Right lobe of liver (tissue), 6 donors: ENCODE measurements at places on chromosomes 5 and 9. TPM values are rescaled to one million over a fixed set of nuclear protein-coding genes. Genes with fewer than 3 reads are reported as not detected.

The ESM1 gene
- 0.24 TPM for total RNA-seq

- DNase-seq: no peak
Observed at GRCh38 chr5:134142052-134142451, 27.6 kb downstream of the TCF7 start.

DNA sequence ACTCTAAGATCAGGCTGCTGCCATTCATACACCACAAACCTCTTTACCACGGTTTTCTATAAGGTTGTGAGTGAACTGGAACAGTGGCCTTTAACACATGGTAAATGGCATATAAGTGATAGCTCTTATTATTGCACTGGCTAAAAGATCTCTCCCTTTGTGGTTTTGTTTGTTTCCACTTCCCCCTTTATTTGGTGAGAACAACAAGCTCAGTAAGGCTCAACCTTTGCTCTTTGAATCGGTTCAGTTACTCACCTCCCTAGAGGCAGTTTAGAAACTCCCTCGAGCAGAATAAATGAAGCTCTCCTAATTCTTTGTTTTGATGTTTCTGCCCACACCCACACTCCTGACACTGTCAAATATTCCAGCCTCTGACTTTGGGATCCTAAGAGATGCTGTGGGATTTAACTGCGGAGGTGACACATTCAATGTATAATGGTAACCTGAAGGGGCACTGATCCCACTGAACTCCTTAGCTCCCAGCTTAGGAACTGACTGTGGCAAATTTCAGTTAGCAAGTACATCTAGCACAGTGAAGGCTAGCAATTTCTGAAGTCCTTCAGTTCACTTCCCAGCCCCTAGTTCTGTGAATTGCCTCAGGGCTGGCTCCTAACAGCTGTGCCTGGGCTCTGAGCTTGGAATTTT, 22.5 kb upstream of the RAD23B start:
- DNase-seq: no peak

DNA sequence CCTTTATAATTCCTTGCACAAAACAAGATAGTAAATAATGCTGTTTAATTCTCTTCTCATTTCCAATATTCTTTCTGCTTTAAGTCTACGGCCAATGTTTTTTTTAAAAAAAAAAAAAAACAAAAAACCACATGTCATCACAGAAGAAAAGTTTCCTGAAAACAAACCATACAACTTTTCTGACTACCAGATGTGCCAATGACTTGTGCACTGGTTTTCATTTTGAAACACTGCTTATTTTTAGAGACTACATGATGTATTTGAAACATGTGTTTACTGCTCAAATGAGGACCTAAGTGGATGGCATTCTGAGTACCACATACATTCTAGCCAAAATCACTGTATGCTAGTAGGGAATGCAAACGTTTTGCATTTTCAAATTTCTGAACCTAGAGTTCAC, 167.9 kb downstream of the GLIS3 start:
- DNase-seq: no peak

DNA sequence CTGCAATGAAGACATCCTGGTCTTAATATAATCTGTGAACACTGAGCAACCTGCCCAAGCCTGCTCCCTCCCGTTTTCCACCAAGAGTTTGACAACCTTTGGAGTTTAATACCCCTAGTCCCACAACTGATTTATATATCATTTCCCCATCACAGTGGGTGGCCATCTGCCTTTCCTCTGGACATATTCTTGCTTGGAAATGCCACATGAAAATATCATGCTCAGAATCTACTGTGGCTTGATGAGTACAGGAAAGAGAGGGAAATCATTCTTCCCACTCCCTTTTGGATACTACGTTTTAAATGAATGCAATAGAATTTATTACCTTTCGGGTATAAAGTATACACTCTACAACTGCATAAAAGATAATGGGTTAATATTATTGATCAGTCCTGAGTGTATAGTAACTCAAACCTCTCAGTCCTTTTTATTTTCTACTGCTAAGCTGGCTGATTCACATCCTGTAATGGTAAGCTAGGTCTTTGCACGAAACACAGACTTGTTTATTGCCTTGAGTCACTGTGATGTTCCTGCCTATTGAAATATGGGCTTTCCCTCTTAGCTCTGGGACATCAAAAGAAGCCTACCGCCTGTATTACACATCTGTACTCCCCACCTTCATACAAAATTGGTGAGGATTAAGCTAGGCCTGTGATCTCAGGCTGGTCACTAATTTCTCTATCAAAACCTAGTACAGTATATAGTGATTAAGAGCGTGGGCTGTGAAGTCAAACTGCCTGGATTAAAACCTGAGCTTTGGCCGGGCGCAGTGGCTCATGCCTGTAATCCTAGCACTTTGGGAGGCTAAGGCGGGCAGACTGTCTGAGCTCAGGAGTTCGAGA, 67.6 kb upstream of the NR5A1 start:
- no peak for DNase-seq

DNA sequence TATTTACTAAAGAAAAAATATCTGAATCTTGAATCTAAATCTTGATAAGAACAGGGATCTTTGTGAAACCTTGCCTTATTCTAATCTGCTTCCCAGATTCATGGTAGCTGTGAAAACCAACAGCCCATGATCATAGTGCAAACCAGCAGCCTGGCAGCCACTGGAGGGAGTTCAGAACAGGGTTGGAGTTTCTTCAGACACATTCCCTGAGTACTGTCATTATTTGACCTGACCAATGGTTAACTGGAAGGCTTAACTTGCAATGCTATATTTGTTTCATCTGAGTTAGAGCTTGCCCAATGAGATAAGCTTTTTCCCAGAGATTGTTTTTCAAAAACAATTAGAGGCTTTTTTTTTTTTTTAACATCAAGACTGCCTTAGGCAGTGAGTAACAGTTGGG, 47.8 kb downstream of the LOX start:
- DNase-seq: no peak

DNA sequence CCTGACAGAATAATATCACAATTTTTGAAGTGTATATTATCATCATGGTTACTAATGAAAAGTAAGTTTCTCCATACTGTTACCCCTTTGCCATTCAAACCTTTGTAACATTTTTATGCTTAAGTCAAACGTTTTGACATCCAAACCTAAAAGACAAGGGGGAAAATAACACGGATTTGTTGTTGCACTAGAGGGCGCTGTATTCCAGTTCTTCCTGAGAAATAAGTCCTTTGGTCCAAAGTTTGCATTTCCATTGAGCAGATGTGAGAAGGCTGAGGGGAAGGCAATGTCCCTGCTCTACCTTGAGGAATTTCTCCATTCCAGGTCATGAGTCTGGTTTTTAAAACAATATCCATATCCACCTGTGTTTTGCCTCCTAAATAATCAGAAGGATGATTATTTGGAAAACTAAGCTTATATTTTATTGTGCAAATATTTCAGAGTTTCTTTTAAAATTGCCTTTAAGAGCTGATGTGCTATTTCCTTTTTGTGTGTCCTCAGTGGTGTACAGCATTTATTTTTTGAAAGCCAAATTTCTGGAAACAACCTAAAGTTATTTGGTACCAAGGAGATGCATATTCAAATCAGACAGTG, 9.7 kb downstream of the LECT2 start:
- no peak for DNase-seq

- DNase-seq: peak; percentile 68
Observed at GRCh38 chr5:10563110-10563944, 543 bp upstream of the ANKRD33B start.

- DNase-seq: no peak
Observed at GRCh38 chr5:144142139-144142823, 28.2 kb downstream of the YIPF5 start.
